Fibroblast of the aortic adventitia (primary cell): ENCODE measurements at places on chromosomes 12 and 14. TPM values are rescaled to one million over a fixed set of nuclear protein-coding genes. Genes with fewer than 3 reads are reported as not detected.

DNA sequence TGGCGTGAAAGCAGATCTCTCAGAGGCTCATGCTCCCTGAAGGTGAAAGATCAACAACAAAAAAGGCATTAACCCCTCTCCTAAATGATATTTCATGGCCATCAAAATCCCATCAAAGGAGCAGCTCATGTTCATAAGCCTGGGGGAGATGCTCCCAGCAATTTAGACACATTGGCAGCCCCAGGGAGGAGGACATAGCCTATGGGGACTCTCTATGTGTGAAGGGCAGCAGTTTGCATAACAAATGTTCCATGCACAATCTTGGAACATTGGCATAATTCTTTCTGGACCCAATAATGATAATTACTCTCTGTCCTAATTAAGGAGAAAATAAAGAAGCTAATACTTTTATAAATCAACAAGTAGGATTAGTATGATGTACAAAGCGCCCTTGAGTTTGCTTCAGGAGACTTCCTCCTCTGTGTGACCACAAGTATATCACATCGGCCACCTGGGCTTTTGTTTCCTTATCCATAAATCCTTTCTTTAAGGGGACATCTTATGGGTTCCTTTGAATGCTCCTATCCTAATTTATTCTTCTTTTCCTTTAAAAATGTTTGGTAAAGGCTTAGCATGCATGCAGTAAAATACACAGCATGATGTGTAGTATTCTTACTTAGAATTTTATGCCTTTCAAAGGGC is 161.9 kb upstream of the PLEKHG7 start:
- DNase-seq = no peak

ZDHHC22 gene
- total RNA-seq = not detected in 2 replicates

- DNase-seq = no peak
Observed at GRCh38 chr12:5172886-5173285, 129.2 kb downstream of the KCNA5 start.

DNA sequence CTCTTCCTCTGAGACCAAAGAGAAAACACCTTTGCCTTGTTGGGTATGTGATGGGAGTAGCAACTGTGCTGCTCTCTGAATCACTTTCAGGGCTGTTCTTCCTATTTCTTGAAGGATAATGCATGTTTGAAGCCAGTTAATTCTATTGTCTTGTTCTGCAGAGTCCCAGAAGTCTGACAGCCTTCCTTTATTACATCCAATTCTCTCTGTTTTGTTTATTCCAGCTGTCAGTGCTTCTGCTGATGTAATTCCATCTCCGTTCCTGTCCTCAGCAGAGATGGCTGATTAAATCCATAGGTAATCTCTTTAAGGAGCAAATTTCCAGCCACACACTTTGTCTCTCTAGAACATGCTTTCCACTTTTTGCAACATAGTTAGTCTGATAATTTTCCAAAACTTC is 59.7 kb downstream of the MGAT4C start:
- no peak for DNase-seq

PRH2 gene
- total RNA-seq = not detected in 2 replicates

- no peak for DNase-seq
Observed at GRCh38 chr12:69094606-69095216, 144.7 kb upstream of the CPSF6 start.

DNA sequence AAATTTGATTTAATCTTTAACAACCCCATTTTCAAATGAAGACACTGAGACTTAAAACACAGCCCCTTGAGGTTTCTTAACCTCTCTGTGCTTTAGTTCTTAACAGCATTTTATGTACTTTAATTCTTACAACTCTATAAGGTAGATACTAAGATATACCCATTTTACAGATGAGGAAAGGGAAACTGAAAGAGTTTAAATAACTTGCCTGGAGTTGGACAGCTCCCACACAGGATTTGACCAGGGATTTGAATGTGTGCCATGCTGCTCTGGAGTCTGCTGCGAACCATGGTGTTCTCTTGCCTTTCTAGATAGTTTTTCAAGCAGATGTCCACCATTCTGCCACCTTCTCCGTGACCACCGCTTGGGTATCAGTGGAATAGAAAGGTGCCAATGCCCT is 28.2 kb downstream of the RNFT2 start:
- DNase-seq = no peak

KLHDC1 gene
- total RNA-seq = 4.9 and 12.8 TPM in 2 replicates

DNA sequence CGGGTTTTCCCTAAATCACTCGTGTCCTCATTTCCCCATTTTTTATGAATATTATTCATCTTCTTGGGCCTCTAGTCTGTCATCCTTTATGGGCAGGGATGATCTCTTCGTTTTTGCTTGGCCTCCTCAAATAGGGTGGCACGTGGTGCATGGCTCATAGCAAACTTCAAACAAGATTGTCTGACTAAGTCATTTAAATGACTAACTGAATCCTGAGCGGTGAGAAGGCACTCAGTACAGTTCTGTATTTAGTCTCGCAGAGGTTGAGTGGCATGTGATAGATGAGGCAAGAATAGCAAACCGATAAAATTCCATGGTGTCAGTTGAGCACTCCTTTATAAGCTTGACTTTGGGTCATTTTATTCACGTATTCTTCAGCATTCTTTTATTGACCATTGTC is 5.7 kb upstream of the JDP2 start:
- DNase-seq = peak; percentile 47

DNA sequence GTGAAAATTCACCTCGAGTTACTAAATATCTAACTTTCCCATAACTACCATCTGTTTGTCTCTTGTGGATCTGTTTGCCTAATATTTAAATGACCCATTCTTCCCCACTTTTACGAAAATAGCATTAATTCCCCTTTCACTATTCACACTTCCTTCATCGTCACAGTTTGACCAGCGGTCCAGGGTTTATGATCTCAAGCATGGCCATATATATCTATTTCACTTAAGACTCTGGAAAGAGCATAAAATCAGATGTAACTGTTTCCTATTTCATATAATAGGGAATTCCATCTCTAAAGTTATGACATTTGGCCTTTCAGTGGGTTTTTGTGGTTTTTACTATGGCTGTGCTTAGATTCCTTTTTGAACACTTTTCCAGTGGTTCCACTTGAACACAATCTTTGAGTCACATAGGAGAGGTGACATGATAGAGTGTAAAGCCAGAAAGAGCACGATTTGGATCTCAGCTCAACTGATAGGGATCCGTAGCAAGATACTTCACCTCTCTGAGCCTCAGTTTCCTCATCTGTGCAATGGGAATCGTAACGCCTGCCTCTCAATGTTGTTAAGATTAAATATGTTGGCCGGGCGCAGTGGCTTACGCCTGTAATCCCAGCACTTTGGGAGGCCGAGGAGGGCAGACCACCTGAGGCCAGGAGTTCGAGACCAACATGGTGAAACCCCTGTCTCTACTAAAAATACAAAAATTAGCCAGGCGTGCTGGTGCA is 754 bp upstream of the BCL2L14 start:
- DNase-seq = no peak

GRCh38 chr14:30972882-30973582 is 52.4 kb upstream of the AP4S1 start:
- no peak for DNase-seq

GRCh38 chr14:103749452-103749851 is 33.8 kb downstream of the ZFYVE21 start:
- DNase-seq = no peak

GRCh38 chr12:82605115-82605514 is 81.6 kb upstream of the TMTC2 start:
- DNase-seq = no peak

DNA sequence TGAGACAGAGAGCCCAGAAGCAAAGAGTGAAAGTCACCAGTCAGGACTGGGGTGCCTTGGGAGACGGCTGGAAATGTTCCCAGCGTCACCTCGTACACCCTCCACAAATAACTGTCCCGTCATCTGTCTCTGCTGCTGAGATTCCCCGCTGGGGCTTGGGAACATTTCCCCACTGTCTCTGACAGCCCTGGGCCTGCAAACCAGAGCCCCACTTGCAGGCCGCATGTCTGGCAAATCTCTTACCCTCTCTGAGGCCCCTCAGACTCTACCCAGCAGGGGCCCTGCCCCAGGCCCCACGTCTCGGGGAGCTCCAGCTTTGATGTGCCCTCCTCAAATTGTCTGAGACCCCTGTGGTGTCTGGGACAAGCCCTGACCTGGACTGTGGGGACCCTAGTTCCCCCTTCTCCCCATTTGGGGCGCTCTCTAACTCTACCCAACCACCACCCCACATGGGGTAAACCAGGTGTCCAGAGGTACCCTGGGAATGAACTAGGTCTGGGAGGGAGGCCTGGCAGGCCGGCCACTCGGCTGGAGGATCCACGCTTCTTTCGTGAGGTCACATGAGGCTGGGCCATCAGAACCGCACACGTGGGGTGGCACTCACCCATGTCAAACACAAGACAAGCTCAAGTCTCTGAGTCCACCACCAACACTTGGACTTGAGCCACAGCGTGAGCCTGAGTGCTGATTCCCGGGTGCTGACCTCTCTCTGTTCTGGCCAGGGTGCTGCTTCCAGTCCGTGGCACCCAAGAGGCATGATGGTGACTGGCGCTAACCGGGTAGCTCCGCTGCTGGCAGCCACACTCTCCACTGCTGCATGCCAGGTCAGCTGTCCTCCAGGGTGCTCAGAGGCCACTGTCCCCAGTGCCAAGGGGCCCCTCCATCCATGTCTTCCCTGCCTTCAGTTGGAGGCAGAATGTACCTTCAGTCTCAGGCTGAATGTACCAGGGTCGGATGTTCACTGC is 59.8 kb downstream of the DIO3 start:
- DNase-seq = no peak

DNA sequence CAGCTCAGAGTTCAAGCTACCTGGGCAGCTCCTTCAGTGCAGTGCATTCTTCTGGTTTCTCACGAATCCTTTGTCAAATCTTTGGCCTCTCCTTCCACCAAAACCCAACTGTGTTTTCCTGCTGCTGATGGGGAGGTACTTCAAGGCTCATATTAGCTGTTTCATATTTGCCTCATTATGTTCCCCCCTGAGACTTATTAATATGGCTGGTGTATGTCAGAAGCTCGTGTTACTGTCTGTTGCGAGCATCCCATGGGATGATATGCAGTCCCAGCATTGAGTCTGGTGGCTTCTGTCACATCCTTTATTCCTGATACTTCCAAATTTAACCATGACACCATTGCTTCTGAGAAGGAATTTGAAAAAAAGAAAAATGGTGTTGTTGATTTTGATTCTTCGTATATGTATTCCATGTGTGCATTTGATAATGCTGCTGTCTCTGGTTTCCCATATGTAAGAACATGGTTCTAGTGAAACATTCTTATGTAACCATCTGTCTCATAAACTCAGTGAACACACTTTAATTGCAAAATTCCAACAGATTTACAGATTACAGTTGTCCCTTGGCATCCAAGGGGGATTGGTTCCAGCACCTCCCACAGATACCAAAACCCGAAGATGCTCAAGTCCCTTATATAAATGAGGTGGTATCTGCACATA is 149.1 kb downstream of the KICS2 start:
- DNase-seq = no peak

RNU4-1 gene
- total RNA-seq = under 0.01 TPM in 2 replicates

BCL11B gene
- 0.09 TPM in 1 of 2 replicates, not detected in the other for total RNA-seq

DNA sequence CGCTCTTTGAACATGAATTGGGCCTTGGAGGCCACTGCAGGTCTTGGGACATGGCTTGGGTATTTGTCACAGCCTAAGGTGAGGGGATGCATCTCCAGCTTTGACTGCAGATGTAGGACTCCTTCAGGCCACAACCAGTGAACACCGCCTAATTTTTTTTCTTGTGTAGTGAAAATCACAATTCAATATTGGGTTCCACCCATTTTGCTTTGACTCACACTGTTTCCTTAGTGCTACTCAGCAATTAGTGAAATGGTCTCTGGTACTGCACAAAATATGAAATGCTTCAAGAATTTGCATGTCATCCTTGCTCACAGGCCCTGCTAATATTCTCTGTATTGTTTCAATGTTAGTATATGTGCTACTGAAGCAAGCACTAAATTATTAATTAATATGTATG is 12.5 kb downstream of the TMEM253 start:
- no peak for DNase-seq

GRCh38 chr14:74853581-74853980 is 22.4 kb downstream of the PROX2 start:
- DNase-seq = no peak
